ENCODE measurements at places on chromosomes 11 and 22.

DNA sequence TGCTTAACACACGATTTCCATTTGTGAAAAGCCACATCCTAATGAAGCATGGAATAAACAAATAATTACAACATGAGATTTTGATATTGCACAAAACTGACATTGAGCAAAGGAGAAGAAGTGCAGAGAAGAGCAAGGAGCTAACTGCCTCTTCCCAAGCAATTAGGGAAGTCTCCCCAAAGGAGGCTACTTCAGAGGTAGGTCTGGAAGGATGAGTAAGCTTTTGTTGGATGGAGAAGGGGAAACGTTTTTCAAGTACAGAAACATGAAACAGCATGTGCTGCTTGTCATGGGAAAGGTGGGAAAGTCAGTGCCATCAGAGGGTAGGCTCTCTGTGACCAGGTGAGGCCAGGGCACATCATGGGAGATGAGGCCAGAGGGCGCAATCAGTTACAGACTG, 132.2 kb upstream of the SESN3 start:
- DNase-seq: no peak

GRCh38 chr22:46661221-46661851, 41.1 kb downstream of the GRAMD4 start:
- no peak for DNase-seq

DNA sequence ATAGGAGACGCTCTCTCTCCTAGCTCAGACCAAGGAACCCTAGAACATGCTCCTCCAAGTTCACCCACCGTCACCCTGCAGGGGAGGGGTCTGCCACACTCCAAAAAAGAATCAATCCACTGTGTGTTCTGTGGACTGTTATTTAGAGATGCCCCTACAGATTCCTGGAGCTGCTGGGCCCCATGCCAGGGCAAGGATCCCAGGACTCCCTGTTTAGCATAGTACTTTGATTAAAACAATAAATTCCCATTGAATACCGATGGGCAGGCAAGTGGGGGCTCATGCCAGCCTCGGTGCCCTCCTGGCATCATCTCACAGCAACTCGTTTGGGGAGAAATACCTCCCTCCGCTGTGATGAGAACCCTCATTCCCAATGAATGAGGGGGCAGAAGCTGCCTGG, 247.5 kb downstream of the ST3GAL4 start:
- no peak for DNase-seq

- no peak for DNase-seq
Measured at GRCh38 chr11:105144887-105145286, 5.3 kb upstream of the CARD18 start.

- no peak for DNase-seq
Measured at GRCh38 chr11:9625728-9626127, 38.1 kb upstream of the SWAP70 start.

DNA sequence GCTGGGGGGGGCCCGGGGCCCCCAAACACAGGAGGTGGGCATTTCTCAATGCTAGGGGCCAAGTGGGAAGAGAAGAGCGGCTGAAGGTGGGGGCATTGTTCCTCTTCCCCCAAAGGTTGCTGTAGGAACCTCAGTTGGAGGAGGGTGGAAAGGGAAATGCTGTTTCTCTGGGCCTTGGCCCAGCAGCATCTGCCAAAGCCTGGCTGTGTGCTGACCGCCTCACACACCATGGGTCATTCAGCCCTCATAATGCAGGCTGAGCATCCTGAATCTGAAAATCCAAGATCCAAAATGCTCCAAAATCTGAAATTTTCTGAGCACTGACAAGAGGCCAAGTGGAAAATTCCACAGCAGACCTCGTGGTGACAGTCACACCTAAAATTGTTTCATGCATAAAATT, 49.0 kb upstream of the BID start:
- no peak for DNase-seq

GRCh38 chr11:23227078-23227445, 366.8 kb upstream of the CCDC179 start:
- DNase-seq: no peak

- no peak for DNase-seq
Measured at GRCh38 chr11:4848908-4849532, at the start of gene OR51S1. TSS of gene OR51S1 (minus strand) at chr11:4849208. CDS start at chr11:4849208, 0 bp downstream.

- no peak for DNase-seq
Measured at GRCh38 chr11:80365076-80365725, 924.4 kb upstream of the TENM4 start.

DNA sequence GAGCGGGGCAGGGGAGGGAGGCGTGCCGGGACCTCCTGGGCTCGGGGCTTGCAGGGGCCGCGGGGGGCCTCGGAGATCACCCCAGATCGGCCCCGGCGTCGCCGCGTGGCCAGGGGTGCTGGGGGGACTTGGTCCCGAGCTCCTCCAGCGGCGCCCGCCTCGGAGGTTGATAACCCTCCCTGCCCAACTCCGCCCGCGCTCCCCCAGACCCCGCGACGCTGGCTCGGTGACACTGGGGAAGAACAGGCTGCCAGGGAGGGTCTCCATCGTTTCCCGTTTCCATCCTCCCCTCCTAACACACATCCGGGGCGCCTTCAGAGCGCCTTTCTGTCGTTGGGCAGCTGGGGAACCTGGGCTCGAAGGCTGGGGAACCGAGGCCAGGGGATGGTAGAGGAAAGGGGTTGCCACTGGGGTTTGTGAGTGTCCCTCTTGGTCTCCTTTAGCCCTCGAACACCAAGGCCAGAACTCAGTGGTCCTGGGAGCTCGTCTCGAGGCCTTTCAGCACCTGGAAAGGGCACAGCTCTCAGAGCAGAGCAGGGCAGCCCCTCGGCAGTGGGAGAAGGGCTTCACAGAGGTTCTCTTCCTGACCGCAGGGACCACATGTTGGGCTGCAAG, 431 bp downstream of the SLC37A2 start:
- no peak for DNase-seq

- DNase-seq: no peak
Measured at GRCh38 chr11:105368711-105369110, 229.1 kb upstream of the CARD18 start.

DNA sequence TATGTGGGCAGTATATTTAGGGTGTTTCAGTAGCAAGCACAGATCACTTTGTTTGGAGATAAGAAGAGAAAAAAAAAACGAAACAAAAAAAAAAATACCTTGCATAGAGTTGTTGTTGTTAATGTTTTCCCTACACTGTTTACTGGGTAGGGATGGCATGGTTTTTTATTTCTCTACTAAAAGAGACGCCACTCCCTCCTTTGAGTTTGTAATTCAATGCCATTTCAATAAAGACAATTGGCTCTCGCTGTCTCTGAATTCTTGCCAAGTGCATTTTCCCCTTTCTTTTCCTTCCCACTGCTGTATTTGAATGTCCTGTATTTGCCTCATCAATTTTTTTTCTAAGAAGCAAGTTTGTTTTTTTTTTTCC, 213.9 kb upstream of the UBASH3B start:
- DNase-seq: no peak

- no peak for DNase-seq
Measured at GRCh38 chr22:45330548-45330947, 20.8 kb downstream of the FAM118A start.

DNA sequence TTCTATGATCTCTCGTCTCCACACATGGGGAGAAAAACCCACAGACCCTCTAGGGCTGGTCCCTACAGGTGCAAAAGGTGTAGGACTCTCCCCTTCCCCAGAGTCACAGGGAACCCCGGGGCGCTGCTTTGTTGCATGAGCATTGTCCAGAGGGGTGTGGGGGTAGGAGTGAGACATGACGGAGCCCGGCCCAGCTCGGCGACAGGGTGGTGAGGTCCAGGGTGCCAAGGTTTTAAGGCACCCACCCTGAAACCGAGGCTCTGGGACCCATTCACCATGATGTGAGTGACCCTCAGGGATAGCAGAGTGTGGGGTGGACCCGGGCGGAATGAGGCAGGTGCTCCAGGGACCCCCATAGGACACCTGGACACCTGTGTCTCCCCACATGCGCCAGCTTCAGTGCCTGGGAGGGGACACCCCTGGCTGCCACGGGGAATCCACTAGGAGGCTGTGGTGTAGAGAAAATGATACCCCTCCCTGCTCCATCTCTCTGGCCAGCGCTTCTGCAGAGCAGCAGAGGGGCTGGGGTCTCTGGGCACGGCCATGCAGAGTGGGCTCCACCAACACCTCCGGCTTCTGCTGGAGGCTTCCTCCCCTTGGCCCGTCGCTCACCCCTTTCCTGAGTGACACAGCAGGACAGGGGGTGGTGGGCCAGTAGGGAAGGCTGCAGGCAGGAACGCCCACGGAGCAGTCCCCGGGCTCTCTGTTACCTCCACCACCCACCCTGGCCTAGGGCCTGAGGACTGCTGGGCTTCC, 15.2 kb downstream of the KRTAP5-5 start:
- DNase-seq: no peak

GRCh38 chr11:86688398-86689179, 16.2 kb upstream of the ME3 start:
- DNase-seq: no peak

GRCh38 chr11:70506986-70507385, 108.7 kb downstream of the CTTN start:
- no peak for DNase-seq

DNA sequence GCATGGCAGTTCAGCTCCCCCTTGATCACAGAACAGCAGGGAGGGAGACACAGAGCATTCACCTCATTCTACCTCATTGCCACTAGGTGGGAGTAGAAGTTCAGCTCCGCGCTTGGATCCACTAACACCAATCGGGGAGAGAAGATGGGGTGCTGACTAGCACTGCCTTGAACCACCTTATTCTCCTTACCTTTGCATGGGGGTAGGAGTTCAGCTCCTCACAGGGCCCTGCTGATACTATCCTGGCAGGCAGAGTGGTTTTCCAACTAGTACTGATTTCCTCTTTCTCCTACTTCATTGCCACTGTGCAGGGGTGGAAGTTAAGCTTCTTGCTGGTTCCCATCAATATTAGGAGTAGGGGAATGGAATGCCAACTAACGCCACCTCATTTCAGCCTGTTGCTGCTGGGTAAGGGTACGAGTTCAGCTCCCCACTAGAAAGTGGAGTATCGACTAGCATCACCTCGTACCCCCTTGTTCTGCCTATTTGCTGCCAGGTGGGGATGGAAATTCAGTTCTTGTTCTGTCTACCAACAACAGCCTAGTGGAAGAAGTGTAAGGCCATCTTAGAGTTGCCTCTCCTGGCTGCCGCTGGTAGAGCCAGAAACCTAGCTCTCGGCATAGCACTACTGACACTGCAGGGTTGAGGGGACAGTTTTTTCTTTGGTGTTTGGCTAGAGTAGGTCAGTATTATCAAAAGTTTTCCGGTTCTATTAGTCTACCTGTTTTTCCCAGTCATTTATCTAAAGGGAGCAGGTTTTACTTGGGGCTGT, 550.9 kb upstream of the CCDC90B start:
- no peak for DNase-seq

DNA sequence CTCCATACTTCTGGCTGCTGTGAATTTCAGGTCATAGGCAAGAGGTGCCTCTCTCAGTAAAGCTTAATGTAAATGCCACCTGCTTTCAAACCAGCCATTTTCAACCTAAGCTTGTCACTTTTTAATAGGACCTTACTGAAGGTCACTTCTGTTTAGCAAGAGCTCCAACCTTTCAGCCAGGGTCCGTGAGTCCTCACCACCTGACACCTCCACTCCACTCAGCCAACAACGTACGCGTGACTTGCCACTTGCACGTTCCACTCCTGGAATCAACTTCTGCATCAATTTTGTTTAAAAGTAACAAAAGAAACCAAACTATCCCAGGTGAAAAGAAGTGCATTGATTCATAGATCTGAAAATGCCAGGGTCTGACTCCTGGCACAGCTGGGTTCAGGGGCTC, 114.4 kb downstream of the TRIM29 start:
- DNase-seq: no peak
